ENCODE measurements at places on chromosomes 2 and 18. TPM values are rescaled to one million over a fixed set of nuclear protein-coding genes. Genes with fewer than 3 reads are reported as not detected.

- peak overlapping the region; percentile 63 for H3K4me3 ChIP-seq
- no peaks in the 10 kb centered on the region for H3K36me3 ChIP-seq
- peak; percentile 60 for DNase-seq
- peaks cover 19% of the 10 kb centered on the region for H3K4me1 ChIP-seq
- no peak overlapping the region for H3K27ac ChIP-seq
Measured at GRCh38 chr2:120586507-120587278, 149.0 kb upstream of the GLI2 start.

- no peaks in the 10 kb centered on the region for H3K4me1 ChIP-seq
- no peaks in the 10 kb centered on the region for H3K36me3 ChIP-seq
- no peak overlapping the region for H3K27ac ChIP-seq
- no peak for DNase-seq
- no peaks in the 10 kb centered on the region for H3K27me3 ChIP-seq
Measured at GRCh38 chr2:49175831-49176230, 21.5 kb upstream of the FSHR start.

DNA sequence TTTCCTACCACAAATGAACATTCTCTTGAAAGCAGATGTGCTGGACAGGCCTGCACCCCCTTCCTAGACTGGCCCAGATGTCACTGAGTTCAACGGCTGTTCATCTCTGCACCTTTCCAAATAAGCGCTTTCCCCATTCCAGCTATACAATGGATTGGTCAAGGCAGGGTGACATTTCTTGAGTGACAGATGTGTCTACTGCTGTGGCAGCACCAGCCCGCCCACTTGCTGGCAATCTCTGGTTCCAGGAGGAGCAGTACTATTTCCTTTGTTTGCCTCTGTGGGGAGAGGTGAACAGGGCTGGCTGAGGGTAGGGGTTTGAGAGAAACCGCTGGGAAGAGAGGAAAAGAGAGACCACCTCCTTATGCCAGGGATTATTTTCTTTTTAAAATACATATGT is 269.5 kb upstream of the POU3F3 start:
- H3K4me1 ChIP-seq, result peaks cover 17% of the 10 kb centered on the region
- H3K27me3 ChIP-seq, result no peaks in the 10 kb centered on the region
- H3K36me3 ChIP-seq, result no peaks in the 10 kb centered on the region
- peak; percentile 44 for DNase-seq

Gene ST3GAL5
- 8.9 TPM for total RNA-seq

Gene AQP12B
- not detected for total RNA-seq
